Upper lobe of right lung (tissue), 1 donor: ENCODE measurements at places on chromosomes 4 and X. TPM values are rescaled to one million over a fixed set of nuclear protein-coding genes. Genes with fewer than 3 reads are reported as not detected.
A peak's percentile ranks its signal among the peaks of the same experiment; 100 is the strongest.

- no peaks in the 10 kb centered on the region for H3K36me3 ChIP-seq
- no peak for DNase-seq
- no peaks in the 10 kb centered on the region for H3K4me1 ChIP-seq
- H3K4me3 ChIP-seq, result no peak overlapping the region
- H3K27me3 ChIP-seq, result no peaks in the 10 kb centered on the region
- H3K27ac ChIP-seq, result no peak overlapping the region
Observed at GRCh38 chr4:56611501-56611900, 69.6 kb downstream of the HOPX start.

DNA sequence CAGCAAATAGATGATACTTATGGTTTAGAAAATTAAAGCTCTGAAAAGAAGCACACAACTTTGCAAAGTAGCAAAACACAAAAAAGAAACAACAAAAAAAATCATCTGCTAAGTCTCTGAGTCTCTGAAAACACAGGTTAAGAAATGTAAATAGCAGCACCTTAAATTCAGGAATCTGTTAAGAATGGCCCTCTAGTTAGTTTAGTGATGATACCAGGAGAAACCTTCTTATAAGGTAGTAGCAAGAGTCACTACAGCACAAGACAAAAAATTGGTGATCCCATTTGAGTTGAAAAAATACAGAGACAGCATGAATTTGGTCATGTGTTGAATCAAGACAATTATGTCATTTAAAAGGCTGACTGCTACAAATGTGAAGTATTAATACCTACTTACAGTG is 308.2 kb upstream of the ADGRL3 start:
- H3K4me1 ChIP-seq, result no peaks in the 10 kb centered on the region
- H3K27ac ChIP-seq, result no peak overlapping the region
- no peak for DNase-seq
- H3K27me3 ChIP-seq, result no peaks in the 10 kb centered on the region
- H3K4me3 ChIP-seq, result no peak overlapping the region

LRP2BP gene
- 0.72 TPM for total RNA-seq

DNA sequence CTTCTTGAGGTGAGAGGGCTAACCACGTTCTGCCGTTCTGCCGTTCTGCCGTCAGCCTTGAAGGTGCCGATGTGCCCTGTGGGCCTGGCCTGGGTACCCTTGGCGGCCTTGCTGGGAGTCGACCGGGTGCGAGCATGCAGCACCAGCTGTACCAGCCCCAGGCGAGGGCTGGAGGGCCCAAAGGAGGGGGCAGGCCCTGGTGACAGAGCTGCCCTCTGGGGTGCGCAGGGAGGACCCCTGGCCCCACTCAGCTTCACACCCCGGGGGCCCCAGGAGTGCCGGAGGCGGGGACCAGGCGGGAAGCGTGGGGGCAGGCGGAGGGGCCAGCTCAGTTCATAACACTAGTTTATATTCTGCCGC is 22.1 kb downstream of the UVSSA start:
- no peak overlapping the region for H3K27ac ChIP-seq
- H3K27me3 ChIP-seq, result no peaks in the 10 kb centered on the region
- peaks cover 8% of the 10 kb centered on the region for H3K4me1 ChIP-seq
- no peak overlapping the region for H3K4me3 ChIP-seq

DNA sequence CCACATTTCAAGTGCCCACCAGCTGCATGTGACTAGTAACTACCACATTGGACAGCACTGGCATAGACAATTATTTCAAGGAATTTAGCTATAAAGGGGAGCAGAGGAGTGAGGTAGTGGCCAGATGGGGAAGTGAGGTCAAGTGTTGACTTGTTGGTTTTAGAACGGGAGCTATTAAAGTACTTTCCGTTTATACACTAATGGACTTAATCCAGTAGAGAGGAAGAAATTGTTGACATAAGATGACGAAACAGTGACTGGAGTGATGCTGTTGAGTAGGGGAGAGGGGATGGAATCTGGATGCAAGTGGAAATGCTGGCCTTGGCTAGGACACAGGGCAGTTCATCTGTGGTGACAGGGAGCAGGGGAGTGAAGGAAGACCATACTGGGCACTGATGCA is 154.4 kb downstream of the AMMECR1 start:
- no peak overlapping the region for H3K27ac ChIP-seq
- no peaks in the 10 kb centered on the region for H3K27me3 ChIP-seq
- no peak overlapping the region for H3K4me3 ChIP-seq
- no peak for DNase-seq
- H3K36me3 ChIP-seq, result no peaks in the 10 kb centered on the region
- H3K4me1 ChIP-seq, result no peaks in the 10 kb centered on the region

GRCh38 chr4:105710012-105710600 is 1.5 kb downstream of the GSTCD start:
- no peaks in the 10 kb centered on the region for H3K27me3 ChIP-seq
- H3K36me3 ChIP-seq, result no peaks in the 10 kb centered on the region
- no peak overlapping the region for H3K4me3 ChIP-seq
- H3K4me1 ChIP-seq, result peaks cover 20% of the 10 kb centered on the region
- H3K27ac ChIP-seq, result no peak overlapping the region

DNA sequence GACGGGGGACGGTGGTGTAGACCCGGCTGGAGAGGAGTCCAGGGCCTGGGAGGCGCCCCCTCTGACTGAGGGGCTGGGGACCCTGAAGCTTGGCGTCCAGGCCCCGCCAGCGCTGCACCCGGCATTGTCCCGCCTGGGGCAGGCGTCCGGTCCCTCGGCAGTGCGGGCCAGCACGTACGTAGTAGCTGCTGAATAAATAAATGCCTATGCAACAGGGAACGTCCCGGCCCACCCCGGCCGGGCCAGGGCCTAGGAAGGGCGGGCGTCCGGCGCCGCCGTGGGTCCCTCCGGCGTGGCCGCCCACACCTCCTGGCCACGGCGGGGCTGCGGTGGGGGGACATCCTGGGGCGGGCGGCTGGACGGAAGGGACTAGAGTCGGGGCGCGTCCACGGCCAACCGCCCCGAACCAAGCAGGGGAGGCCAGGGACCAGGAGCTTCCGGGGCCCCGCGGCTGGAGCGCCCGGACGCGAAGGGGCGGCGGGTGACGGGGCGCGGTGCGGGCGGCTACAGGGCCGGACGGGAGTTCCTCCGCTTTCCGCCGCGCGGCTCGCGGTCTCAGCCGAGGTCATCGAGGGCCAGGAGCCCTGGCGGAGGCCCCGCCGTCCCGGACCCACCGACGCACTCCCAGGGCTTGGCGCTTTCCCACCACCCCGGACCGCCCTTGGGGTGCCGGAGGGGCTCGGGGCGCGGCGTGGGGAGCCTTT is 886 bp upstream of the WWC2 start:
- H3K27me3 ChIP-seq, result no peaks in the 10 kb centered on the region
- H3K4me3 ChIP-seq, result peak overlapping the region; percentile 82
- H3K4me1 ChIP-seq, result peaks cover 11% of the 10 kb centered on the region
- peak; percentile 88 for DNase-seq
- no peaks in the 10 kb centered on the region for H3K36me3 ChIP-seq

ENAM gene
- 0.61 TPM for total RNA-seq

ATP8A1 gene
- total RNA-seq, result 79.3 TPM
